Hair follicular keratinocyte (primary cell): ENCODE measurements at places on chromosomes 13 and 19. TPM values are rescaled to one million over a fixed set of nuclear protein-coding genes. Genes with fewer than 3 reads are reported as not detected.

Gene PCDH8
- total RNA-seq = not detected in 2 replicates

Gene GPX4
- total RNA-seq = 302 and 333 TPM in 2 replicates

Gene LHB
- not detected in 2 replicates for total RNA-seq

Gene SMIM44
- not detected in 2 replicates for total RNA-seq

Gene S1PR4
- 0.16 TPM in 1 of 2 replicates, not detected in the other for total RNA-seq

Gene ZSCAN1
- not detected in 2 replicates for total RNA-seq

Gene TFDP1
- total RNA-seq = 56.0 and 95.7 TPM in 2 replicates

Gene BIVM
- 14.4 and 16.9 TPM in 2 replicates for total RNA-seq

Gene BEST2
- total RNA-seq = 0.39 TPM in 1 of 2 replicates, not detected in the other

Gene ADGRE2
- total RNA-seq = 2.2 and 2.5 TPM in 2 replicates

Gene ZNF468
- total RNA-seq = 6.8 and 10.1 TPM in 2 replicates
